SIG-M5 (cell line): ENCODE measurements at places on chromosomes 6 and 20.

GRCh38 chr20:43032459-43032858 is 157.2 kb downstream of the PTPRT start:
- DNase-seq = no peak

GRCh38 chr6:12114055-12114503 is 102.0 kb downstream of the HIVEP1 start:
- no peak for DNase-seq

DNA sequence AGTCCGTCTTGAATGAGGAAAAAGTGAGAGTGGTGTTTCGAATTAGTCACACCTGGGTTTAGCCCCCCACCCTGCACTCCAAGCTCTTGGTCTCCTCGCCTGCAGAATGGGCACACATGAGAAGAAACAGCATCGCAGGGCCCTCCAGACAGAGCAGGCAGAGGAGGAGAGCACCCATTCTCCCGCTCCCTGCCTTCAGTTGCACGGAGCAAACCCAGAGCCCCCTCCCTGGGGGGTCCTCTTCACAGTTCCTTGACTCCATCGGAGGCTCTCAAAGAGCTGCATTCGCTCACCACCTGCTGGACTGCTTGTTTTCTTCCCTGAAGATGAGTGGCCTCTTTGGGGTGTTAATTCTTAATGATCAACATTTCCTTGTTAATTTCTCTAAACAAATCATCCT is 5.1 kb downstream of the CST7 start:
- no peak for DNase-seq

DNA sequence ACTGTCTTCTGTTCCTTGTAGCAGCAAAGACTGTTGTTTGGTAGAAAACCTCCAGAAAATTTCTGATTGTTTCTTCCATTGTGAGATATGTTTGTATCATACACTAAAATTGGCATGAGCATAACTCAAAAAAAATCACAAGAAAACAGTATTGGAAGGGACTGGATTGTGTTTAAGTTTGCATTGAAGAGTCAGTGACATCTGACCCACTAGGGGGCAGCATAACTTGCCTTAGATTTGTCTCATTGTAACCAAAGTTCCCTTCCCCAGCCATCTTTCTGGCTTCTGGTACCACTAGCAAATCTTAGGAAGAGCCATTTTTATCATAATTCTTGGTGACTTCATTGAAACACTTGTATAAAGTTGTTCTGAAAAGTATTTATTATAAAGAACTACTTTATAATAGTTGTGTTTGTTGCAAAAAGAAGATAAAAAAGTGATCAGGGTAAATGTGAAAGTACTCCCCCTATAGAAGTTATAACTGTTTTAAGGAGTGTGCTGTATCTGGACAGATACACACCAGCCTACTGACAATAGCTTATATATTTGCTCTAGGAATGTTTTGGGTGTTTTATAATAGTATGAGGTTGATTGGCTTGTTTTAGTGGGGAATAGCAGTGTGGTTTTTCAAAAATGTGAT is 7.7 kb downstream of the CSTF1 start:
- DNase-seq = no peak
